HFFc6 (cell line): ENCODE measurements at places on chromosomes 2 and 18. TPM values are rescaled to one million over a fixed set of nuclear protein-coding genes. Genes with fewer than 3 reads are reported as not detected.

- no peaks in the 10 kb centered on the region for H3K36me3 ChIP-seq
- no peak overlapping the region for H3K27ac ChIP-seq
Measured at GRCh38 chr2:152234277-152234676, 58.7 kb upstream of the STAM2 start.

The NEUROD1 gene
- not detected in 3 replicates for total RNA-seq

DNA sequence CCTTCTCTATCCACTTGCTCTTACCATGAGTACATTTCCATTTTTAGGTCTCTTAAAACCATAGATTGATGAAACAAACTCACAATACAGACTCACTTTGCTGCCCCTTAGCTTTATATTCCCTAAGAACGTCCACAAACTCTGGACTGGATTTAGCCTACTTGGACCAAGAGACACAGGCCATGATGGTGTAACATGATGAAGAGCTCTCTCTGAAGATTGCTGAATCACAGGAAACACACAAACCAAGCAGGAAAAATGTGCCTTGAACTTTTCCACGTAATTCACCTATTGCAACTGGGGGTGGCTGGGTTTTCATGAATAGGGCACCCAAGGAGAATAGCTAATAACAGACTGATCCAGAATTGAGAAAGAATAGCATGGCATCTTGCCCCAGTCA lies 201.7 kb upstream of the RBBP8 start:
- no peak overlapping the region for H3K4me3 ChIP-seq
- no peaks in the 10 kb centered on the region for H3K36me3 ChIP-seq
- DNase-seq = no peak
- H3K4me1 ChIP-seq = no peaks in the 10 kb centered on the region

GRCh38 chr2:72937356-72937669 lies 20.0 kb downstream of the EMX1 start:
- DNase-seq = no peak
- H3K27ac ChIP-seq = no peak overlapping the region
- H3K4me3 ChIP-seq = no peak overlapping the region
- H3K36me3 ChIP-seq = no peaks in the 10 kb centered on the region
- peaks cover 16% of the 10 kb centered on the region for H3K4me1 ChIP-seq

GRCh38 chr2:10303181-10303693 lies 533 bp downstream of the HPCAL1 start:
- H3K36me3 ChIP-seq = no peaks in the 10 kb centered on the region
- no peak for DNase-seq
- peaks cover 1% of the 10 kb centered on the region; the same call in 1 of the 2 replicates for H3K27me3 ChIP-seq
- peaks cover 28% of the 10 kb centered on the region for H3K4me1 ChIP-seq
- H3K27ac ChIP-seq = peak overlapping the region; percentile 48

GRCh38 chr18:50769463-50769862 lies 50.4 kb downstream of the MRO start:
- H3K27me3 ChIP-seq = peaks cover 4% of the 10 kb centered on the region
- H3K4me3 ChIP-seq = no peak overlapping the region
- no peaks in the 10 kb centered on the region for H3K4me1 ChIP-seq
- H3K36me3 ChIP-seq = no peaks in the 10 kb centered on the region
- DNase-seq = no peak

The UPP2 gene
- not detected in 3 replicates for total RNA-seq

GRCh38 chr18:12306752-12307700 lies 1.0 kb upstream of the TUBB6 start:
- peaks cover 52% of the 10 kb centered on the region for H3K4me1 ChIP-seq
- DNase-seq = peak; percentile 69
- peaks cover 15% of the 10 kb centered on the region for H3K27me3 ChIP-seq
- H3K27ac ChIP-seq = peak overlapping the region; percentile 99

- H3K4me3 ChIP-seq = no peak overlapping the region
- no peaks in the 10 kb centered on the region for H3K4me1 ChIP-seq
- no peaks in the 10 kb centered on the region for H3K27me3 ChIP-seq
- no peak overlapping the region for H3K27ac ChIP-seq
Measured at GRCh38 chr2:162477011-162477410, 133.1 kb downstream of the GCA start.

- H3K4me1 ChIP-seq = peaks cover 55% of the 10 kb centered on the region
- H3K27me3 ChIP-seq = peaks cover 2% of the 10 kb centered on the region
- H3K36me3 ChIP-seq = no peaks in the 10 kb centered on the region; the same call in 1 of the 2 replicates
- DNase-seq = no peak
- peak overlapping the region; percentile 96 for H3K4me3 ChIP-seq
- H3K27ac ChIP-seq = peak overlapping the region; percentile 29; the same call in 1 of the 2 replicates
Measured at GRCh38 chr2:64141674-64142405, 2.4 kb downstream of the PELI1 start.

The LYPD1 gene
- total RNA-seq = 1.7 to 10.9 TPM (median 3.1 TPM) in 3 replicates

The IL36B gene
- not detected in 3 replicates for total RNA-seq

The KCNG3 gene
- not detected in 3 replicates for total RNA-seq

- no peak overlapping the region for H3K4me3 ChIP-seq
- DNase-seq = no peak
- no peak overlapping the region for H3K27ac ChIP-seq
Measured at GRCh38 chr2:81979086-81979485, 1674.5 kb upstream of the LRRTM1 start.

GRCh38 chr18:50724751-50725151 lies 95.1 kb downstream of the MRO start:
- no peak overlapping the region for H3K27ac ChIP-seq
- no peak overlapping the region for H3K4me3 ChIP-seq
- H3K36me3 ChIP-seq = 0 out of 2 replicates have a peak, but pooled peaks cover 5% of the 10 kb centered on the region
- peaks cover 2% of the 10 kb centered on the region; the same call in 1 of the 2 replicates for H3K27me3 ChIP-seq

The PRSS56 gene
- not detected in 3 replicates for total RNA-seq
